ENCODE measurements at places on chromosomes 7 and 10.
A peak's percentile ranks its signal among the peaks of the same experiment; 100 is the strongest.

DNA sequence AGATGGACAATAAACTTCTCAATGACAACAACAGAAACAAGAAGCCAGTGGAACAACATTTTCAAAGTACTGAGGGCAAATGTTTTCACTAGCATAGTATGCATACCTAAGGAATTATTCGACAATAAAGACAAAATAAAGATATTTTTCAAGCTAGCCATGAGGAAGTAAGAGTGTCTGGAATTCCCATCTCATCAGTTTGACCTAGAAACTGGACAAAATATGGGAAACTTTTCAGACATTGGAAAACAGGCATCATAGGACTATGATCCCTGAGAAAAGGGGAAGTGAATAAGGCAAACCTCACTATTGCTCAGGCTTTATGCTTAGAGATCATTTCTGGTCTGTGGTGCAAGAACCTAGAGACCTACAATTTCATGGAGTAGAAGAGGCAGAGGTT is 86.3 kb downstream of the OAT start:
- no peak for DNase-seq

DNA sequence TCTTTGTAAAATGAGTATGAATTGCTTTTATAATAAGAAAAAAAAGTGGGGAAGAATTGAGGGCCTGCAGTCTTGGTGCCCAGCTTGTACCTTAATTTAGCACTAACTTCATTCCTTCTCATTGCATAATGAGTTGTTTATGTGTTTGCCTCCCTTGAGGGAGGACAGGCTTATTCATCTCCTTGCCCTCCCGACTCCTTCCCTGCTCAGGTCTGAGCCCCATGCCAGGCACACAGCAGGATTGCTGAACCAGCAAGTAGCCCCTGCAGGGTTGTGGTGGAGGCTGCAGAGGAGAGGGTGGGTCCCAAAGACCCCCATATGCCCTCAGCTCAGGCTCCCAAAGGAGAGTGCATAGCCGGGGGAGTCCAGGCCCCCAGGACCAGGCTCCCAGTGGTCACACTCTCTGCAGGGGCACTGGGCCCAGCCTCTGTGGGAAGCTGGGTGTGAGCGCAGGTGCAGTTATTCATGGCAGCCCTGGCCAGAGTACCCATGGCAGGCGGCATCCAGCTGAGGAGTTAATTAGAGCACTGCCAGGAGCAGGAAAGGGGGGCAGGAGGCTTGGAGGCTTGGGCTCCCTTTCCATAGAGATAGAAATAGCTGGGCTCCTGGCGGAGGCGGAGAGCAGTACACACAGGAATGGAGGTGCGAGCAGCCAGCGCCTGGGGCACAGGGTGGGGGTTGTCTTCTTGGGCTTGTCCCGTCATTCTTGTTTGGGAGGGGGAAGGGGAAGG is 28.2 kb upstream of the GOLGA7B start:
- DNase-seq = peak; percentile 22

DNA sequence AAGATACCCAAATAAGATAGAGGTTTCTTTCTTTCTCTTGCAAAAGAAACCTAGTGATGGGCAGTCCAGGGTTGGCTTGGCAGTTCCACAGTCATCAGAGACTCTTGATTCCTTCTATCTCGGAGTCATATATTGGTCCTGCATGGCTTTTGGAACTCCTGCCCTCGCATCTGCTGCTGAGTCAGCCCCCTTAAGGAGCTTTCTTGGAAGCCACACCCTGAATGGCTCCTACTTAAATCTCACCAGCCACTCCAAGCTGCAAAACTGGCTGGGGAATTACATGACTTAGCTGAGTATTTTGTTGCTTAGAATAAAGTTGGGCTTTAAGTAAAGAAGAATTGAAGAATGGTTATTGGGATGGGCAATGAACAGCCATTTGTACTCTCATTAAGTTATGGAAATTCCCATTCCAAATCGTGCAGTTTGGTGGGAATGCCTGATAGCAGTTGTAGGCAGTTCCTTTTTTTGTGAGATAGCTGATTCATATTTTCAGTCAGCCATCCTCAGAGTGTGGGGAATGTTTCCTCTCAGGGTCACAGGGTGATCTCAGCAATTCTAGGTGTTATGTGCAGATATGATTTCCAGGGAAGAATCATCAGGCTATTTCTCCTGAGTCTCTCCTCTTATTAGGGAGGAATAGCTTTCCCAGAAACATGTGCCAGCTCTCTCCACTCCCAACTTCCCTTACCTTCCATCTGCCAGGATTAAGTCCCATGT is 209.9 kb downstream of the BBS9 start:
- no peak for DNase-seq

DNA sequence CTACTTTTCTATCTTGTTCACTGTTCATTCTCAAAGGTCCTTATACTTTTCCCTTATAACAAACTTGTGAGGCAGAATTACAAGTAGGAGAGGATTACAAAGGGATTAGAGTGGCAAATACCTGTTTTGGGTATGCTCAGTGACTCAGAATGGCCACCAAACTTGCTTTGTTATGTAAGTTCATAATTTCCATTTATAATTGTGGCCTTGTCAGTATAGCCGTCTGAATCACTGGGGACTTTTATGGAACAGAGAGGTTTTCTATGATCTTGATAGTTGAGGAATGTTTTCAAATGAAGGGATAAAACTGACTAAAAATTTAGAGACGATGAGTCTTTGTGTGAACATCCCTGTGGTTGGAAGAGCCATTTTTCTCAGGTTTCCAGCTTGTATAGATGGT is 116.2 kb downstream of the SND1 start:
- no peak for DNase-seq

- DNase-seq = no peak
Measured at GRCh38 chr10:82660205-82660604, 785.2 kb downstream of the NRG3 start.

DNA sequence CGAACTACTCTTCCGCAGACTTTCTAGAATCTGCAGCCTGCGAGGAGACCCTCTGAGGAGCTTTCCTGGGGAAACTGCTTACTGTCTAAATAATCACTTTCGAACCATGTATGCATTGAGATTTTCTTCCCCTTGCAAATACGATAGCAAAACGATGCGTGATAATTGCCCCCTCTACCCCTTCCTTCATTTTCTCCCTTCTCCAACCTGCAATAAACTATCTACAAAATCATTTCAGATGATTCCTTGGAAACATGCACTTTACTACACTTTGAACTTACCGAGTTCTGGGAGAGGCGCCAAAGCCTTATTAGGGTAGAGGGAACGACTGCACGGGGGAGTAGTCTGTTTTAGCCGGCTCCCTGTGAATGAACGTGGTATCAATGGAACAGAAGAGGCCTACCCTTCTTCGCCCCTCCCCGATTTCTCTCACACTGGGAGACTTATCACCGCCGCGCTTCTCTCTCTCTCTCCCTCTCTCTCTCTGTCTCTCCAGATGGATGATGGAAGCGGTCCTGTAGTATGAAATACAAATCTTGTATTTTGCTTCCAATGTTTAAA is at the start of gene FGFBP3:
Gene FGFBP3, minus strand, starts transcription at position 370 of the 561 bp plus-strand sequence. CDS start 517 bp downstream, outside the sequence.
- DNase-seq = no peak

DNA sequence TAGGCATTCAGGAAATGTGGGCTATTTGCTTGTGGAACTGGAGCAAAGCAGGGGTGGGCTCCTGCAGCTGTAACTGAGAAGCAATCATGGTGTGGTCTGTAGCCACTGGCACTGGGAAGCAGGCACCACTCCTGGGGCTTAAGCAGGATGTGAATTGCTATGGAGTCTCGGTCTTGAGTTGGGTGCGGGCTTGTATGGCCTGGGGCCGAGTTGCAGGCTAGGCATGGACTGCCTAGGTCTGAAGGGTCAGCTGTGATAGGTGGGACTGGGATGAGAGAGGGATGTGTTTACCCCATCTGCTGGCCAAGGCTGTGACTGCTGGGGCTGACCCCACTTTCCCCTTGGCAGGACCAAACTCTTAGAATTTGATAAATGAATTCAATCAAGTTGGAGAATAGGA is 43.0 kb downstream of the ADCY1 start:
- no peak for DNase-seq

DNA sequence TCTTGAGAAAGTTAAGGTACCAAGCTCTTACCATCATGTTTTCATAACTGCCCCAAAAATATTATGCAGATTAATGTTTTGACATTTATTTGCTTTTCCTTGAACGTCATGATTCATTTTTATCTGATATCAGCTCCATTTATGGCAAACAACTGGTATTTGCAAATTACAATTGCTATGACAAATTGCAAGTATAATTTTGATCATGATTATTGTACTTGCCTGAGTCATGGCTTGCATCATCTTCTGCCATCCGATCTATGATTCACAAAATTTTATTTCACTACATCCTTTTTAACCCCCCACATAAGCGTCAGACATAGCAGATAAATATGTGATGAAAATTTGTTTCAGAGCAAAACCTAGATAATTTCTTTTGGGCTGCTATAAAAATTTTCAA is 155.0 kb downstream of the STK31 start:
- DNase-seq = no peak

DNA sequence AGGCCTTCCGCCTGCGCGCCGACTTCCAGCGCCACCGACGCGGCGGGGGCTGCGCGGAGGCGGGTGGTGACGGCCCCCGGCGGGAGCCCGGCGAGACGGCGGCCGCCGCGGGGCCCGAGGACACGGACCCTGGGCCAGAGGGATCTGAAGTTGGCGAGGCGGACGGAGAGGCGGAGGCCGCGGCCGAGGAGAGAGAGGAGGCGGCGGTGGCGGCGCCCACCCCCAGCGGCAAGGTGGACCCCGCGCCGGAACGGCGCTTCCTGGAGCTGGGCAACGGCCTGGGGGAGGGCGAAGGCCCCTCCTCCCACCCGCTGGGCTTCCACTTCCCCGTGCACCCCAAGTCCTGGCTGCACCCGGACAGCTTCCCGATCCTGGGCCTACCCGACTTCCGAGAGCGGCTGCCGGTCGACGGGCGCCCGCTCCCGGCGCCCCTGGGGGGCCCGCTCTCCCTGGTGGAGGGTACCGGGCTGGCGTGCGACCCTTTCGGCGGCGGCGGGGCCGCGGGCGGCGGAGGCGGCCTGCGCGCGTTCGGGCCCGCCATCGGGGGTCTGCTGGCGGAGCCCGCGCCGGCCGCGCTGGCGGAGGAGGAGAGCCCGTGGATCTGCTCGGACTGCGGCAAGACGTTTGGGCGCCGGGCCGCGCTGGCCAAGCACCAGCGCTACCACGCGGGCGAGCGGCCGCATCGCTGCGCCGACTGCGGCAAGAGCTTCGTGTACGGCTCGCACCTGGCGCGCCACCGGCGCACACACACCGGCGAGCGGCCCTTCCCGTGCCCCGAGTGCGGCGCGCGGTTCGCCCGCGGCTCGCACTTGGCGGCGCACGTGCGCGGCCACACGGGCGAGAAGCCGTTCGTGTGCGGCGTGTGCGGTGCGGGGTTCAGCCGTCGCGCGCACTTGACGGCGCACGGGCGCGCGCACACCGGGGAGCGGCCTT is 16.2 kb downstream of the ZNF316 start:
- no peak for DNase-seq

GRCh38 chr10:17188644-17189172 is 12.8 kb downstream of the TRDMT1 start:
- no peak for DNase-seq

- no peak for DNase-seq
Measured at GRCh38 chr10:72573079-72573478, 52.8 kb downstream of the MICU1 start.

DNA sequence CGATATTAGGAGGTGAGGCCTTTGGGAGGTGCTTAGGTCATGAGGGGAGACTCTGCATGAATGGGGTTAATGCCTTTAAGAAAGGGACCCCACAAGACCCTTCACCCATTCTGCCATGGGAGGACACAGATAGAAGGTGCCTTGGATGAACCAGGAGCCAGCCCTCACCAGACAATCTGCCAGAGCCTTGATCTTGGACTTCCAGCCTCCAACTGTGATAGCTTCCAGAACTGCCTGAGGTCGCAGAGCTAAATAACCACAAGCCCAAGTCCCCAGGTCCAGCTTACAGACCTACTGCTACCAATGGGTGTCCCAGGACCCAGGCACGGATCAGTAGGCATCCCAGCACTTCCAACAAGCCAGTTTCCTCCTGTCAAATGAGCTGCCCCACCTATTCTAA is 37.5 kb downstream of the TNS3 start:
- DNase-seq = no peak

GRCh38 chr10:133336577-133337369 is at the start of gene CALY:
CALY (minus strand) TSS chr10:133336896; CDS start chr10:133328989, 7,907 bp downstream.
- DNase-seq = no peak

- no peak for DNase-seq
Measured at GRCh38 chr10:5659702-5660528, 6.5 kb downstream of the ASB13 start.

DNA sequence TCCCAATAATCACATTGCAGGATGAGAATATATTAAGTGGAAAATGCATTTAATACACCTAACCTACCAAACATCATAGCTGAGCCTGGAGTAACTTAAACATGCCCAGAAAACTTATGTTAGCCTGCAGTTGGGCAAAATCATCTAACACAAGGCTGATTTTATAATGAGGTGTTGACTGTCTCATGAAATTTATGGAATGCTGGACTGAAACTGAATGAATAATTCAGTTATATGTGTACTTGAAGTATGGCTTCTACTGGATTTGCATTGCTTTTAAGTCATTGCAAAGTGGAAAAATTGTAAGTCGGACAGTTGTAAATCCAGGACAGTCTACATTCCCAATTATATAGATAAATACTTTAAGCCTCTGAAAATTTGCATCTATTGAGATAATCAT is 5.4 kb downstream of the SFTPA1 start:
- DNase-seq = no peak

- DNase-seq = no peak
Measured at GRCh38 chr10:17915181-17915580, 36.5 kb upstream of the SLC39A12 start.

DNA sequence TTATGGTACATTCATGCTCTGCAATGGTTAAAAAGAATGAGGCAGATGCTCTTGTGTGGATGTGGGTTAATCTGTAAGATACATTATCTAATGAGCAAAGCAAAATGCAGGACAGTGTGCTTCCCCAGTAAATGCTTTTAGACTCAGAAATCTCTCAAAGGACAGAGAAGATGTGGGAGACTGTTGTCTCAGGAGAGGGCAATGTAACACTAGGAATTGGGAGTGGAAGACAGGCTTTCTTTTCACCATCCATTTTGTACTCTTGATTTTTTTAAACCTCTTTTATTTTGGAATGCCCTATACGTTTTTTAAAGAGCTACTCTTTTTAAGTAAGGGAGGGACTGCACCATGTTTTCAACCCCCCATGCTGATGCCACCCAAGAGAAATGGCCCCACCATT is 77.5 kb upstream of the ADAM12 start:
- no peak for DNase-seq

- DNase-seq = no peak
Measured at GRCh38 chr10:117723343-117723742, 180.8 kb downstream of the EMX2 start.

DNA sequence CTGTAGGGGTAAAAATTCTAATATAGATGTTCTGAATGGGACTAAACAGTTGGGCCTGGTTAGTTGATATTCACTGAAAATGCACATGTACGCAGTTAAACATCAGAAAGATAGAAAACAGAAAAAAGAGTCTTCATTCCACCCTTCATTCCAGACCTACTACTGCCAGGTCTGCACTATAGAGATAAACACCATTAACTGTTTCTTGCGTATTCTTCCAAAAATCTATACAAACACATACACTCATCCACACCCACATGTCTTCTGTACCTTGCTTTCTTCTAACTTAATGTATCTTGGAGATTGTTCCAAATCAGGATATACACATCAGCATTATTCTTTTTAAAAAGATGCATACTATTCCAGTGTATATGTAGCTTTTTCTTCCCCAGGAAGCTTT is 13.9 kb upstream of the CLEC2L start:
- no peak for DNase-seq

- no peak for DNase-seq
Measured at GRCh38 chr7:157713591-157713990, 376.8 kb downstream of the DNAJB6 start.

GRCh38 chr7:114789871-114790311 is 132.0 kb upstream of the MDFIC start:
- no peak for DNase-seq

Data from SHP77 treated with DMSO at 0.1 percent for 48 hours (cell line).